Fibroblast of skin of abdomen (primary cell): ENCODE measurements at places on chromosomes 16 and 17.

GRCh38 chr17:7575481-7575883, 4.0 kb upstream of the CD68 start:
- no peak for DNase-seq

DNA sequence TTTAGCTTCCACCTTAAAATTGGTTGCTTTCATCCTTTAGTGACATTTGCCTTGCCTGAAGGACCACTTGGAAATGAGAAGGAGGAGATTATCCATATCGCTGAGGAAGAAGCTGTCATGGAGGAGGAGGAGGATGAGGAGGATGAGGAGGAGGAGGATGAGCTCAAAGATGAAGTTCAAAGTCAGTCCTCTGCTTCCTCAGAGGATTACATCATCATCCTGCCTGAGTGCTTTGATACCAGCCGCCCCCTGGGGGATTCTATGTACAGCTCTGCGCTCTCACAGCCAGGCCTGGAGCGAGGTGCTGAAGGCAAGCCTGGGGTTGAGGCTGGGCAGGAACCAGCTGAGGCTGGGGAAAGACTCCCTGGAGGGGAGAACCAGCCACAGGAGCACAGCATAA, 11.5 kb upstream of the TMEM106A start:
- no peak for DNase-seq

- DNase-seq, result no peak
These were observed 9.9 kb upstream of the NUDT16L1 start for GRCh38 chr16:4683255-4684057.

DNA sequence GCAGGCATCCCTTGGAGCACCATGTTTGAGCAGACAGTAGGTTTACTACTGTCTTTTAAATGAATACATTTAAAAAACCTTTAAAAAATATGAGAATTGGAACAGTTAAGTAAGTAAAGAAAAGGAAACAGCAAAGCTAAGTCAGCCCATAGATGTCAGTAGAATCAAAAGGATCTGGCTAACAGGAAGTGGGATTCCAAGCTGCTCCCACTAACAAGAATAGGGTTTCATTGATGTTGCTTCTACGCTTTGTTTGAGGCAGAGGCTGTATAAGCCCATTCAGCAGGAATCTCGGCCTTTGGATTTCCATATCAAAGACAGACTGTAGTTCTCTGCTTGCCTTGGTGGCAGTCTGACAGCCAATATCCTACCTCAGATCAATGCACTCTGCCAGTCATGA, 122.9 kb upstream of the ELAC2 start:
- peak; percentile 67 for DNase-seq
